ENCODE measurements at places on chromosomes 12 and 14.
A peak's percentile ranks its signal among the peaks of the same experiment; 100 is the strongest.

GRCh38 chr12:93130366-93131054 lies 201.4 kb upstream of the EEA1 start:
- no peak for DNase-seq

GRCh38 chr12:108403952-108404351 lies 64.8 kb upstream of the CMKLR1 start:
- no peak for DNase-seq

DNA sequence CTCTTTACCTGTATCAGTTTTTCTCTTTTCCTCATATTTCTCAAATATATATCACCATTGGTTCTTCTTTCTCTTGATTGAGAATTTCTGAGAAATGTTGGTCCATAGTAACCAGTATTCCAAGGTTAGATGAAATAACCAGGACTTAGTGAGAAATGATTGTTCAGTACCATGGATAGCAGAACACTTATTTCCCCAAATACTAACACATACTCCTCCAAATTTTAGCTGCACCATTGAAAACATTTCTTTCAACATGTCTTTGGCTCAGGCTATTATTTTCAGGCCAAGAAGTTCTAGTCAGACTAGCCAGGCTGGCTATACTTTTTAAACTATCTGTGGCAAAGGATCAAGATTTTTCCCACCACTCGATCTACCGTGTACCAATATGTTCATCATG lies 113.3 kb downstream of the PTPRO start:
- DNase-seq, result no peak

DNA sequence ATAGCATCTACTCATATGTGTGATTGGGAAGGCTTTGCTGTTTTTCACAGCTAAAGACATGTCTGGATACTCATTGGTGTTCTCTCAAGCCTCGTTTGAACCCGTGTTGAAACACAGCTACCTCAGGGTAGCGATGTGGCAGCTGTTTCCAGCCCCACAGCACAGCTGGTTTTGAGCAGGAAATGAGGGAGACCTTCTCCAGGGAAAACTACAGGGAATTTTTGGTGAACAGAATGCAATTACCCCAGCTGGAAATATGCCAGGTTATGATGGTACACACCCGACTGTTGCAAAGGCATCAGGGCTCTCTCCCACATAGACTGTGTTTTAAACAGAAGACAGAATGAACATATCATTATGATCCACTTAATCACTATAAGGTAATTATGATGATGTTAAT lies 828.9 kb downstream of the VRK1 start:
- no peak for DNase-seq

GRCh38 chr12:106914796-106915634 lies 40.7 kb upstream of the TMEM263 start:
- no peak for DNase-seq

GRCh38 chr14:34203251-34203722 lies 252.4 kb upstream of the EGLN3 start:
- no peak for DNase-seq

DNA sequence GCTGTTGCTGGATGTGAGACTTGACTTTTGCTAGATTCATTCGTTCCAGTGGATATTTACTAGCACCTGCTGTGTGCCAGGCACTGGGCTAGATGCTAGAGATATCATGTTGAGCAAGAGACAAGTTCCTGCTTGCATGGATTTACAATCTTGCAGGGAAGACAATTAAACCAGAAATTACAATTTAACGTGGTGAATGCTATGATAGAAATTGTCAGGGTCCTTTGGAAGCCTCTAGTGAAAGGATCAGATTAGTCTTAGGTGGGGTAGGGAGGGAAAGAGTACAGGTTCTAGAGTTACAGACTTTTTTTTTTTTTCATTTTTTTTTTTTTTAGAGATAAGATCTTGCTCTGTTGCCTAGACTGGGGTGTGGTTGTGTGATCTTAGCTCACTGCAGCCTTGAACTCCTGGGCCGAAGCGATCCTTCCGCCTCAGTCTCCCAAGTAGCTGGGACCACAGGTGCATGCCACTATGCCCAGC lies 36.7 kb downstream of the SPATS2 start:
- DNase-seq, result no peak

GRCh38 chr14:100285021-100285912 lies 21.0 kb downstream of the SLC25A29 start:
- peak; percentile 99 for DNase-seq

DNA sequence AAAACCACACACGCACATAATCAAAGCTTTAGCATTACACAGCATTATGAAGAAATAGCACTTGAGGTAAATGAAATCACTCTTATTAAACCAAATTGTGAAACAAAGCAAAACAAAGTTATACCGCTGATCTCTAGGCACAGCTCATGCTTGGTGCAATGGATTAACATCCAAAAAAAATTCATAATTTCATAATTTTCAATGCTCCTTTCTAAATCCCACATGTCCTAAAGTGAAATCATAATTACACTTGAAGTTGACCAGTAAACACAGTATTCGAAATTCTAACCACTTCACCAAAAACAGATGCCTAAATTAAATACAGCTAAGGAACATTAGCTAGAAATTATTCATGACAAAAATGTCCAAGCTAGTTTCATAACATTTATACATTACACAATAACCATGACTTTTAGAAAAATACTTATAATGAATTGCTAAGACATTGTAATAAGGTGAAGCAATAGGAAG lies 1.5 kb downstream of the MLH3 start:
- DNase-seq, result no peak

- DNase-seq, result no peak
Measured at GRCh38 chr12:46445093-46445492, 72.5 kb upstream of the SLC38A2 start.

- no peak for DNase-seq
Measured at GRCh38 chr12:19779395-19780056, 340.2 kb downstream of the AEBP2 start.

GRCh38 chr12:87518481-87518880 lies 510.7 kb downstream of the C12orf50 start:
- no peak for DNase-seq

DNA sequence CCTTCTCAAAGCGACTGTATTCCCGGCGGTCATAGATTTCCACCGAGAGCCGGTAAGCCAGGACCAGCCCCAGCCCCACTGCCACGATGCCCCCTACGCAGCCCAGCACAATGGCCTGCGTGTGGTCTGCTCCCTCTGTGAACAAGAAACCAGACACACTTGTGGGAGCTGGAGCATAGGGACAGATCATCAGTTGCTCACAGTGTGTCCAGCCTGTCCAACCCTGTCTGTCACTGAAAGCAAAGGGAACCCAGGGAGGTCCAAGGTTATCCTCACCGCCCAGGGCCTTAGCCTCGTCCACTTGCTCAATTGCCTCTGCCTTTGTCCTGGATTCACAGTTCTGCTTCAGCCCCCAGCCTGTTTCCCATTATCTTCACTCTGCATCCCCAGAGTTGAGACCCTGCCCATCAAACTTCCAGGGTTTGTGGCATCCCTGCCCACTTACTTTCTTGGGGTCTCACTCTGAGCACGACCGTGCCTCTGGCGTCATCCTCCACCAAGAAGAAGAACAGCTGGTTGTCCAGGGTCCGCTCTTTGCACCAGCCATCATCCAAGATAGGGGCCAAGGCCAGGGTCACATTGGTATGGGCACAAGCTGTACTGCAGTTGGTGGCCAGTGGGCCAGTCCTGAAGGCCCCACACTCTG lies 11.3 kb upstream of the CSAD start:
- no peak for DNase-seq

GRCh38 chr14:83462759-83463158 lies 1929.1 kb upstream of the SEL1L start:
- DNase-seq, result no peak

GRCh38 chr14:90406384-90406798 lies 9.6 kb downstream of the CALM1 start:
- no peak for DNase-seq

DNA sequence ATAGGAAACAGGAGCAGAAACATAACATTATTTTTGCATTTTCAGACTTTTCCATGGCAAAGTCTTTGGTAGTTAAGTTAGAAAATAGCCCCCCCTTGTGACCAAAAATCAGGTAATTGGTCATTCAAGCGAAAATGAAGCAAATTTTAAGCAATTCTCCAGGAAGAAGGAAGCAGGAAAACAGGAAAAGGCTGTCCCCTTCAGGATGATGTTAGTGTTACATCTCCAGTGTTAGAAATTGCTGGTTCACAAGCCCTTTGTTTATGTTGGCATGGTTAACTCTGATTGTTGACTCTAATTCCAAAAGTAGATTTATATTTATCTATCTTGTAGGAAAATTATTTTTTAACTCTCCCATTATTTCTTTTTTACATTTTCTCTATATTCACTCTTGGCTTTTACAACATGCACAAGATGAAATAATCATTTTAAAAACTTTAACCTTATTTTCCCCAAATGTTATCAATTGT lies 18.8 kb upstream of the GAS2L3 start:
- DNase-seq, result peak; percentile 47

DNA sequence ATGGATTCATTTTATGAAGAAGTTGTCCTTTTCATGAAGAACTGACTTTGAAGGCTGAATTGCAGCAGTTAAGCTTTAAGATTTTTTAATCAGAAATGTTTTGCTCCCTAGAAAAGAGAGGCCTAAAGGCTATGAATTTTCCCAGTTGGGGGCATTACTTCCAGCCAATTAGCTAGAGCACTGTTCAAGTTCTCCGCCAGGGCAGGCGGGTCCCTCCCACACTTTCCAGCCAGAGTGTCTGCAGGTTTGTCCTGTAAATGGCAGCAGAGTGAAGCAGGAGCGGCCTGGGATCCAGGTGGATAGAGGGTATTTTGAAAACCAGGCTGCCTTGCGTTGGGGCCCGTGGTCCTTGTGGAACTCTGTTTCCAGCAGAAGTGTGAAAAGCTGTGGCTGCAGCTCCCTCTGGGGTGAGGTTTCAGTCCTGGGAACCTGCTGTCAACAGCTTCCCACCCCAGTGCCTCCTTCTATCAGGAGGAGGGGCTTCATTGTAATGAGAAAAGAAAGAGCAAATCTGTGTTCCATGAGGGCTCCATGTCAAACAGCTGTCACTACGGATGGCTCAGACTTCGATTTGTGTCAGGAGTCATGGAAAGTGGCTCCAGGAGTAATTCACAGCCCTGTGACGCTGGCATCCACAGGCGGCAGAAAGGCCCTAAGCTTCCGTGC lies 210.7 kb upstream of the TMEM132C start:
- DNase-seq, result no peak

GRCh38 chr14:77498984-77499527 lies 440 bp upstream of the ISM2 start:
- no peak for DNase-seq

DNA sequence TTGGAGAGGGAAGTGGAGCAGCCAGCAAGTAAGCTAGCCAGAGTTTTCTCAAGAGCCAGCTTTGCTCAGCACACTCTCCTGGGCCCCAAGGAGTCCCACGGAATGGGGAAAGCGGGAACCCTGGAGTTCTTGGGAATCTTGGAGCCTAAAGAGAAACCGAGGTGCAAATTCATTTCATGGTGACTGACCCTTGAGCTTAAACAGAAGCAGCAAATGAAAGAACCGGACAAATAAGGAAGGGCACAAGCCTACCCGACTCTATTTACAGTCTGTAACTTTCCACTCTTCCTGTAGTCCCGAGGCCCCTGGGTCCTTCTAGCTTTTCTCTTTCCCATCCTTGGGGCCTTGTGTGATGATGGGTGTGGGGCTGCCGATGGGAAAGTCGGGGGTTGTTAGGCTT lies 18.1 kb upstream of the TIGAR start:
- no peak for DNase-seq

DNA sequence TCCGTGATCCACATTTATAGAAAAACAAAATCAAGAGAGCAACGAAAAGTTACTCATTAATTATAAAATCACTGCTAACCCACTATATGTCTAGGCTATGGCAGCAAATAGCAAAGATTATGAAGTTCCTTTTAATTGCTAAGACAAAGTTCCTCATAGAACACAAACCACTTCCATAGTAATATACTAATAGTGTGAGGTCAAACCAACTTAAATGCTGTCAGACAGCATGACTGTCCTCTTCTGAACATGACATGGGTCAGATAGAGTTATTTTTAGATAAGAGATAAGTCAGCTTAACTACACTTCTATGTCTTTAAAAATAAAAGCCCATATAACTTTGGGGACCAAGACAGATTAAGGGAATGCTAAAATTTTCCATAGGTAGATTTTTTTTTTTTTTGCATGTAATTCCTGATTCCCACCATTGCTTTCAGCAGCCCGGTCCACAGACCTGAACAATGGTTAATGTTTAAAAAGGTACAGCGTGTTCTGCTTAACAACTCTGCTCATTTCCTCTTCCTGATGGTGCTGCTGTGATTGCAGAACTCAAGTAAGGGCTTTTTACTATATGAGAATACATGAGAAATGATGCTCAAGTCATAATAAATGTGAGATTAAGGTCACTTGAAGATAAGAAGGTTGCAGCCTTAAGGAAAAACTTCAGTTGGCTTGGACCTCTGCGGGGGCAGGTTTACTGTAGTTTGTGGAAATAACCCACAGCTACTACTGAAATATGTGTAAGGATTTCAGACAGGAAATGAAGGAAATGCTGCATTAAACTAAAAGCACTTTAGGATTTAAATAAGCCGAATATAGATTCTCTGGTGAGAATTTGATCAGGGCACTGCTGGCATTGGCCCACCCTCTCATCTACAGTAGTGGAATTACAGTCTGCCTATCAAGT lies 37.7 kb upstream of the DUSP6 start:
- DNase-seq, result no peak

- no peak for DNase-seq
Measured at GRCh38 chr12:132513458-132514135, 23.6 kb downstream of the FBRSL1 start.

- DNase-seq, result no peak
Measured at GRCh38 chr12:108358580-108358965, 19.5 kb upstream of the CMKLR1 start.

GRCh38 chr12:28811457-28811856 lies 337.6 kb upstream of the FAR2 start:
- DNase-seq, result no peak

DNA sequence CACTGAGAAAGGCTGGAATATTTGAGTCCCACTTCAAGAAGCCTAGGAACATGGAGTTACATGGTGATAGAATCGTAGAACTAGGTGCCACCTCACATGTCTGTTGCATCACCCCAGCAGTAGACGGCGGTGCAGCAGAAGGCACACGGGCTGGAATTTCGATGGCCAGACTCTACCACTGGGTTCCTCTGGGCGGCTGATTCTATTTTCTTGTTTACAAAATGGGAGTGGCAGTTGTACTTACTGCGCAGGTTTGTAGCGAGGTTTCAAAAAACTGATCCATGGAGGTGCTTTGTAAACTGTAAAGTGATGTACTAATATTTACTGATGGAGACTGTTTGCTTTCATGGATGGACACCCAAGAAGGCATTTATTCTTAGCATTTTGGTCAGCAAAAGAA lies 45.7 kb downstream of the WDR20 start:
- peak; percentile 11 for DNase-seq

- DNase-seq, result peak; percentile 83
Measured at GRCh38 chr12:118061011-118061872, at the start of gene WSB2. Gene WSB2, minus strand, starts transcription at chr12:118061179. Its CDS starts 131 bp downstream, at chr12:118061048.

- no peak for DNase-seq
Measured at GRCh38 chr14:21672116-21672515, 1.5 kb downstream of the OR4E1 start.

- no peak for DNase-seq
Measured at GRCh38 chr14:91341334-91341733, 76.3 kb downstream of the CCDC88C start.

Data from D341Med (cell line).